ENCODE measurements at places on chromosomes 7 and 10.

DNA sequence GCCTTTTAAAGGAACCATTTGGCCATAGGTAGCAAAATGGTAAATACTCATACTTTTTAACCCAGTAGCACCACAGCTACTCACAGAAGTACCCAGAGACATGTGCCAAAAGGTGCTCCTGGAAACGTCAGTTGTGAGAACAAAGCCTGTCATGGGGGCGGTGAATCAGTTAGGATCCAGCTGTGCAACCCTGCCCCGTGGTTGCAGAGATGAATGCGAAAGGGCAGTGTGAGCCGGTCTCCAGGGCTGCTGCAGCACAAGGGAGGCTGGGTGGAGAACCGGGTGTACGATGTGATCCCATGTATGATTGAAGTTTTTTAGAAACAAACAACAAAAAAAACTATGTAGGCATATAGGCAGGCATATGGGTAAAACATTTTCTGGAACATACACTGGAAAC lies 1.3 kb upstream of the LRRC18 start:
- peak; percentile 54 for DNase-seq

GRCh38 chr7:128026551-128026950 lies 4.7 kb downstream of the LRRC4 start:
- DNase-seq, result no peak

DNA sequence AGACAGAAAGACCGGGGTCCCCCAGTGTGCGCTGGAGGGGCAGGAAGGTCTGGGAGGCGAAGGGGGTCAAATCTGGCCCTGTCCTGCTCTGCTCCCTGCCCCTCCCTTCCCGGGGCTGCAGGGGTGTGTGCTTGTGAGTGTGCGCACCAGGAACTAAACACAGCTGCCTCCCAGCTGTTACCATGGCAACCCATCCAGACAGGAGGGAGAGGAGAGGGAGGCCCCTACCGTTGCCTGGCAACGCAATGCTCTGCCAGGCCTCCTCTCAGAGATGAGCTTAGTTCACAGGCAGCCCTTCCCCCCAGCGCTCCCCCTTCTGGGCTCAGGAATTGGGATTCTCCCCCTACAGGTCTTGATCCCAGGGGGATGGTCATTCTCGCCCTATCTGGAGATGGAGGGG lies 6.1 kb downstream of the NYAP1 start:
- peak; percentile 91 for DNase-seq

DNA sequence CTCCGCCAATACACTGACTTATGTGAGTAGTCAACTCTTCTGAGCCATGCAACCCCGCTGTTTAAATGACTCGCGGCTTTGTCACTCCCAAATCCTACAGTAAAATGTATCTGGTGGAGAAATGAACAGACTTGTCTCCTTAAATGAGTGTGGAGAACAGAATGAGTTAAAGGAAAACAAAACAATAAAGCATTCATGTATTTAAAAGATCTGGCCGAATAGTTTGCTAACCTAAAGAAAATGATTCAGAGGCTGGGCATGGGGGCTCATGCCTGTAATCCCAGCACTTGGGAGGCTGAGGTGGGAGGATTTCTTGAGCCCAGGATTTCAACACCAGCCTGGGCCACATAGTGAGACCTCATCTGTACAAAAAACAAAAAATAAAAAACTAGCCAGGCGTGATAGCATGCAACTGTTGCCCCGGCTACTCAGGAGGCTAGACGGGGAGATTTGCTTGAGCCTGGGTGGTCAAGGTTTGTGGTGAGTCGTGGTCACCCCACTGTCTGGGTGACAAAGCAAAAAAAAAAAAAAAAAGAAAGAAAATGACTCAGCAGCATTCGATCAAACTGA lies 86.5 kb upstream of the PFKP start:
- peak; percentile 67 for DNase-seq

DNA sequence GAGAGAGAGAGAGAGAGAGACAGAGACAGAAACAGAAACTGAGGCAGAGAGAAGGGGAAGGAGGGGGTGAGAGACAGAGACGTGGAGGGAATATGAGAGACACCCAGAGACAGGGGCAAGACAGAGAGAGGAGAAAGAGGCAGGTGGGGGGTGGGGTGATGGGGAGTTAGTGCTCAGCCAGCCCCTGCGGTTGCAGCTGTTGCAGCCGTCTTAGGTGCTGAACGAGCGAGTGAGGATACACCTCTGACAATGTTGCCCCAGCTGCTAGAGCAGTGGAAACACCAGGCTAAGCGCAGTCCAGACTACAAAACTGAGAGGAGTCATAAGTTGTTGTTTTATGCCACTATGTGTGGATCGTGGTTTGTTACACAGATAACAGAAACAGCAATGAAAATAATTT lies 328.2 kb upstream of the SHH start:
- no peak for DNase-seq

- DNase-seq, result no peak
These were observed 46.0 kb downstream of the ZNRF2 start for GRCh38 chr7:30330134-30331111.

DNA sequence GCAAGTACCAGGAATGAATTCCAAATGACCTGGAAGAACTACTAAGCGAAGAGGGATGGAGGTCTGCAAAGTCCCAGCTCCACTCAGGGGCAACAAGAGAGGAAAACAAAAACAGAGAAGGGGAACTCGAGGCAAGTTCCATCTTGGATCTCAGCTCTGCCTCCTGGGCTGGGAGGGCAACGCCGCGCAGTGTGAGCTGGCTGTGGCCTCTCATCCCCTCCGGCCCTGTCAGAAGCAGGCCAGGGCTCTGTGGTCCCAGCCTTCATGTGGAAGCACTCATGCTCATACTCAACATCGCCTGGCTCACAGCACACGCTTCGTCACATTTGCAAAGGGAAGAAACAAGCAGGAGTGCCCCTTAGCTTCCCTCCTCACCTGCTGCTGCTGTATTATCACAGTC lies 627.9 kb upstream of the MGMT start:
- DNase-seq, result no peak

- peak; percentile 79 for DNase-seq
These were observed 171.5 kb upstream of the ADCY1 start for GRCh38 chr7:45402480-45403218.

DNA sequence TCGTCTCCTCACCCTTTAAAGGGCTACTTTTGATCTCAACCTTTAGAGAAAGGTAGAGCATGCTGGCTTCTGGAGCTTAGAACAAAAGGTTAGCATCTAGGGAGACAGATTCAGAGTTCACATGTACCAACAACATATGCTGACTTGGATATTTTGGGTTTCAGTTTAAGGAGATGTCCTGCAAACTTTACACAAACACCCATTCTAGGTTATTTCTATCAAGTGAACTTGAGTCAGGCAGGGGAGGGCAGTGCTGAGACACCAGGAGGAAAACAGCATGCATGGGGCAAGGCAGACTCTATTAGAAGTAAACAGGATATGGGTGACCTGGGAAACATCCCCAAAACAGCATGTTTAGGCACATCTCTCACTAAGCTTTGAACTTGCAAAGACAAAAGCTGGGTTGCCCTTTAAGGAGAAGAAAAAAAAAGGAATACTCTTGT lies 43.8 kb downstream of the ARL4A start:
- DNase-seq, result peak; percentile 18

DNA sequence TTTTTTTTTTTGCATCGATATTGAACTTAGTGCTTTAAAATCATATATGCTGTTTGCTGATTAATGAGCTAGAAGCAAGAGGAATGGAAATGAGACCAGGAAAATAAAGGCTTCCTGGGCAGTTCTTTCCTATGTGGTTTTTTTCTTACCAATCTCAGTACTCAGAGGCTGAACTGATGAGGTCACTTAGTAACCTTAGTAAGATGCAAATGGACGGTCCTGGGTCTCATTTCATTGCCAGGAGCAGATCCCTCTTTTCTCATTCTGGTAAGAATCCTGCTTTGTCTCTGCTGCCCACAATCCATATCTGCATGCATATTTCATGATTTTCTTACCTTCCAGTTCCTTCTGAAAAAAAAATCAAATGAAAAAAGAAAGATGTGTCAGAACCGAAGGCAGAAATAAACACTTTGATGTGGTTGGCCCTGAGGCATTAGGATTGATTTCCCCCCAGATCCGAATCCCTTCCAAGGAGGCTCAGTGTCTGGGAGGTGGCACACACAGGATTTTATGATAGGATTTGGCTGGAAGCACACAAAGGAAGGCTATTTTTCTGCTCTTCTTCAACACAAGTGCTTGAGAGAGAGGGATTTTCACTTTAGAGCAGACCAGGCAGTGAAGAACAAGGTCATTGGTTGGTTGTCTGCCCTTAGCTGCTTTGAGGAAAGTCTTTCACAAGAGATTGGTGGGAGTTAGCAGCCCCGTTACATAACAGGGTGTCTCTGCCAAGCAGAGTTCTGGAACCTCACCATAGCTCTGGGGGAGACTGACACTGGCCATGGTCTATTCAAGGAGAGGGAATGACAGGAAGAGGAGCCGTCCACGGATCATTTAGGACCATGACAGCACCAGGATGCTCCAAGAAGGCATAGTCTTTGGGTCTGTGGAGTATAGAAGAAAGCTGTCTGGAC lies 150.0 kb downstream of the CAMK1D start:
- peak; percentile 42 for DNase-seq

DNA sequence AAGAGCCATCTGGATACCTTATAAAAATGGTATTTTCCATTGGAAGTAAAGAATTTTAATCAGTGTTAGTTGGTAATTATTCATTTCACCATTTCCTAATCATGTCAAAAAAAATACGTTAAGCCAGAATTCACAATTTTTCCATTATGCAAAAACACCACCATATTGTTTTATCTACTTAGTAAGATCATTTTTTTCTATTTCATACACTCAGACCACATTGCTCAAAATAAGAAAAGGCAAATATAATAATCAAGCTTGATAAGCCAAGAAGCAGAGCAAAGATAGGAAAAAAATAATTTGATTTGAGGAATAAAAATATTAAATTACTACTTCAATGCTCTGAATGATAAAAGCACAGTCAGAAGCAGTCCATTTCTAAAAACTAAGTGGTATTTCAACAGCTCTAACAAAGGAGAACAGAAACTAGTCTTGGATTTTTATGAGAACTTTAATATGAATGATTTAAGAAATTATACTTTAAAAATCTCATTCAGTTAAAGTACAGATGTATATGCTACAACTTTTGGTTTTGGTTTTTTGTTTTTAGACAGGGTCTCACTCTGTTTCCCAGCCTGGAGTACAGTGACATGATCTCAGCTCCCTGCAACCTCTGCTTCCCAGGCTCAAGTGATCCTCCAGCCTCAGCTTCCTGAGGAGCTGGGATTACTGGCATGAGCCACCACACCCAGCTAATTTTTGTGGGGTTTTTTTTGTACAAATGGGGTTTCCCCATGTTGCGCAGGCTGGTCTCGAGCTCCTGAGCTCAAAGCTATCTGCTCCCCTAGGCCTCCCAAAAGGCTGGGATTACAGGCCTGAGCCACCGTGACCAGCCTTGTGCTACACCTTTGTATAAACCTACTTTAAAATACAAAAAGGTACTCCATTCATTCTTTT lies 46.6 kb downstream of the LRRN3 start:
- peak; percentile 45 for DNase-seq

DNA sequence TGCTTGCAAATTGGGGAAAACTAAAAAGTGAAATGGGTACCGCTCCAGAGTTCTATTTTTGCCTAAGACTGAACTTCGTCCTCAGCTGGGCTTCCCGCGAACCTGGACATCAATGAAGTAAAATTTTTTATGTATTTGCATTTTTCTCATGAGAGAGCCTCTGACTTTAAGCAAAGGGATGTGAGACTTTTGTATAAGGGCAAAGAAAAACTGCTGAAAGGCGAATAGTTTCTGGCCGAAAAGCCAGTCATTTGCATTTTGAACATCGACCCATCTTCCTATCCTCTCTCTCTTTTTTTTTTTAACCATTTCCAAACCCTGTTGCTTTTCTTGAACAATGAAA lies 573 bp downstream of the PMPCB start:
- DNase-seq, result no peak

DNA sequence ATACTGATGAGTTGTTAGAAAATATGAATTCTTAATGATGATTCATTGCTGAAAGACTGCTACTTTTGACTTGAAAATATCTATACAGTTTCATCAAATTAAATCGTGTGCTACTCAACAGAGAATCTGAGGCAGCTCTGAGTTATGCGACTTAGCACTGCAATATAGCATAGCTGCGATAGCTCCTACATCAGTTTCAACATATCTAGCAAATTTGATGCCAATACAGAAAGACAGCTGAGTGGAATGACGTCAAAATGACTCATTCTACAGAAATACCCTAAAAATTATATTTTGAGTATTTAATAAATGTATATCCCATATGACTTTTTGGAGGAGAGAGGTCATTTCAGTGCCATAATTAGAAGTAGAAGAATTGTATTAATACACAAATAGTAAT lies 1.1 kb upstream of the TARP start:
- no peak for DNase-seq

GRCh38 chr10:131354380-131354779 lies 42.9 kb upstream of the TCERG1L start:
- no peak for DNase-seq

DNA sequence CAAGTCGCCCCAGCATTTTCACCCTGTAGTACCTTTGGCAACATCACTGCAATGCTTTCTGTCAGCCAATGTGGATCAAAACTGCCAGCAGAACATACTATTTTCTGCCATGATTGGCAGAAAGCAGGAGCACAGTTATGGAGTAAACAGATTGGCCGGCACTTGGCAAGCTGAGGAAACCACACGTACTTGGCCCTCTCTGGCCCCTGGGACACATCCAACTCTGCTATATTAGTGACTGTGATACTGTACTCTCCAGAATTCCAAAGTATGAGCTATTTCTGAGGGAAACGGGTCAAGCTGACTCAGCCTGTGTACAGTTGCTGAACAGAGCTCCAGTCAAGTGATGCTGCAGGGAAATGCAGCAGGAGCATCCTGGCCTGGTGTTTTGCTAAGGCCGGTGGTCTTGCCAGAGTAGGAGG lies 39.8 kb upstream of the LANCL2 start:
- peak; percentile 91 for DNase-seq

DNA sequence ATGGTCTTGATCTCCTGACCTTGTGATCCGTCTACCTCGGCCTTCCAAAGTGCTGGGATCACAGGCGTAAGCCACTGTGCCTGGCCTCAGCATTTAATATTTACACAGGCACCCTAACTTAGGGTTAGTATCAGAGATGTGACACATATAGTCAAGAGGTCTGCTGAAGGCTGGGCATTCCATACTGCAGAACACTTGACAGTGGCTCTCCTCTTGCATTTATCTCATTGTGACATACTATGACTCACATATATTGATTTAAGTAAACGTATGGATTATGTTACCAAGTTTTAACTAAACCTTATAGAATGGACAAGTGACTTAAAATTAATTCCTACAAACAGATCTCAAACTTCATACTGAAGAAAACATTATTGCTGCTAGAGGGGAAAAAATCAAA lies 36.6 kb downstream of the BRAF start:
- DNase-seq, result no peak

GRCh38 chr10:58667658-58668310 lies 155.1 kb downstream of the BICC1 start:
- no peak for DNase-seq

DNA sequence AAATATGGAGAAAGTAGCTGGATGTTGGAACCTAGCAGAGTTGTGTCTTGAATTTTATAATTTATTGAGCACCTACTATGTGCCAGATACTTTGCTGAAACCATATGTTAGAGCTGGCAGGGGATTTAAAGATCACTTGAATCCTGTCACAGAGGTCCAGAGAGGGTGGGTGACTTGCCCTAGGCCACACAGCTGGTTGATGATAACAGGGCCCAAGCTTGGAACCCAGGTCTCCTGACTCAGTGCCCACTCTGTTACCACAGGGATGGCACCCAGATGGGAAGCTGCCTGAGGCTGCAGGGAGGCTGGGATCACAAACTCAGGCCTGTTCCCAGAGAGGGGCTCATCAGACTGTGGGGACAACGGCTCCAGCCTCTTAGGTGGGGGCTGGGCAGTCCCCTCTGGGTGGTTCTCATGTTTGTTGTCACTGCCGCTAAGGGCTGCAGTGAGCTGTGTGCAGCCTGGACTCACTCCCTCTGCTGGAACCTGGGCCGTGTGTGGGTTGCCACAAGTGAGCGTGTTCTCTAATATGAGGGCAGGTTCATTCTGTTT lies 18.6 kb downstream of the GOLGA7B start:
- no peak for DNase-seq

Data from astrocyte of the spinal cord (primary cell).